Stimulated activated CD4-positive, alpha-beta T cell treated with anti-CD3 and anti-CD28 coated beads, Interleukin-1b, Interleukin-23, amount 100 ng/mL, for 24 hours (primary cell): ENCODE measurements at places on chromosomes 11 and 22.

- DNase-seq, result no peak
These were observed 90.1 kb downstream of the PHF21B start for GRCh38 chr22:44919691-44920090.

GRCh38 chr11:103923451-103923931, 112.9 kb upstream of the DDI1 start:
- no peak for DNase-seq

GRCh38 chr11:27315836-27316235, 47.2 kb downstream of the CCDC34 start:
- DNase-seq, result no peak

DNA sequence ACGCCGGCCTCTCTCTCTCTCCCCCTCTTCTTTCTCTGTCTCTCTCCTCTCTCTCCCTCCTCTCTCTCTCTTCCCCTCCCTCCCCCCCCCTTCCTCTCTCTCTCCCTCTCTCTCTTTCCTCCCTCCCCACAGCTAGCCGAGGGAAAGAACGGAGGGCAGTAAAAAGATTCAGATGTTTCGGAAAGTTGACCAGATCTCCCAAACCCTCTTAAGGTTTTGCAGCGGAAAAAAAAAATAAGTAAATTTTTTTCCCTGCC, 195 bp upstream of the ALX4 start:
- no peak for DNase-seq

- no peak for DNase-seq
These were observed 294.0 kb upstream of the CTSC start for GRCh38 chr11:88631497-88631896.

- DNase-seq, result no peak
These were observed 10.6 kb downstream of the SNX32 start for GRCh38 chr11:65844231-65844872.

- no peak for DNase-seq
These were observed 10.6 kb upstream of the SPI1 start for GRCh38 chr11:47388697-47389576.
